ENCODE measurements at places on chromosomes 13 and 19. TPM values are rescaled to one million over a fixed set of nuclear protein-coding genes. Genes with fewer than 3 reads are reported as not detected.

GRCh38 chr19:7790416-7790815, 27.4 kb downstream of the CLEC4M start:
- DNase-seq, result no peak

- no peak for DNase-seq
These were observed 3.0 kb downstream of the OBI1 start for GRCh38 chr13:78655906-78656305.

- peak; percentile 86 for DNase-seq
These were observed 507 bp downstream of the COL4A1 start for GRCh38 chr13:110306340-110306959.

Gene MOB3A
- 9.2 TPM for total RNA-seq

Gene C2CD4C
- total RNA-seq, result 6.3 TPM

Gene IRGC
- not detected for total RNA-seq

Data from H1 (cell line).